ENCODE measurements at places on chromosomes 11 and 22.

GRCh38 chr11:85089654-85090053 is 537.5 kb downstream of the DLG2 start:
- DNase-seq: no peak

DNA sequence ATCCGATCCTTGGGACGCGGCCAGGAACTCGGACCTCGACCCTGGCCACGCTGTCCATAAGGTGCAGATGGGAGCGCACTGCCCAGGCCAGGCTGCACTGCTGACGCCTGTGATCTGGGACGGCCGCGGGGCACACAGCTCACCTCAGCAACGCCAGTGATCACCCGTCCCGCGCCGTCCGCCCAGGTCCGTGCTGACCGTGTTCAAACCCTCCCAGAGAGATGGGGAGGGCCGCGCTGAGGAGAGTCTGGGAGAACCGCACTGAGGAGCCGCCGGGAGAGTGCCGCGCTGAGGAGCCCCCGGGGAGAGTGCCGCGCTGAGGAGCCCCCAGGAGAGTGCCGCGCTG is 636 bp downstream of the KCNQ1OT1 start:
- DNase-seq: no peak

GRCh38 chr11:80958361-80958760 is 1517.5 kb upstream of the TENM4 start:
- DNase-seq: no peak

DNA sequence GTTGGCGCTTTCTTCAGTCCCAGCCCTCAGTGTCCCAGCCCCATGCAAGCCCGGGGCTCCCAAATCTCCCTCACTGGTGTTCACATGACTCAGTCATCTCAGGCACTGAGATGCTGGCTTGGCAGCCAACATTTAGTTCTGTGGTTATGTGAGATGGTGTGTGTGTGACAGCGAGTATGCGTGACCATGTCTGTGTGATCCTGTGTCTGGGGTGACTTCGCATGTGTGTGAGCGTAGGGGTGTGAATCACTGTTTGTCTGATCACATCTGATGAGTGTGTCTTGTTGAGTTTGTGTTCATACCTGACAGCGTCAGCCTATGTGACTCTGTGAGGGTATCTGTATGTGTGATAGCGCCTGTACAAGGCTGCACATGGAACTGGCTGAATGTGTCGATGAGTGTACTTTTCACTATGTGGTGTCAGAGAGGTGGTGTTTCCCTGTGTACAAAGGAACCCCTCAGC is 16.2 kb downstream of the CREB3L1 start:
- DNase-seq: no peak

GRCh38 chr22:37278261-37278660 is 4.0 kb upstream of the CYTH4 start:
- no peak for DNase-seq

Data from osteocyte (in vitro differentiated cells).